Left colon (tissue), 2 donors: ENCODE measurements at places on chromosomes 12 and 14. TPM values are rescaled to one million over a fixed set of nuclear protein-coding genes. Genes with fewer than 3 reads are reported as not detected.

DNA sequence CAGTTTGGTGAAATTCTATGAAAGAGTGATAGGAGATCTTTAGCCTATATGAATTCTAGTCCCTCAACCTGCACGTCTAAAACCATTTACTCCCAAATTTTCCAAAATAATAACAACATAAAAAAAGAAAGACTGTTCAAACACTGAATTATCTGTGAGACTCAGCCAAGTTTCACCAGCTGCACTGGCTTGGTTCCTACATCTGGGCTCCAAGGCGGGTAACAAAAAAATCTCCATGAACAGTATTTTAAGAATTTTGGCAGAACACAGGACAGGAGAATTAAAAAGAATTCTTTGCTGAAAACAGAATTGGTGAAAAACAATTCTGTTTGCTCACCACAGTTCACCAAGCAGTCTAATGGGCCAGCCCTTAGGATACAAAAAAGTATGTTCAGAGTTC, 536.8 kb upstream of the ATP2B1 start:
- no peak for DNase-seq

DNA sequence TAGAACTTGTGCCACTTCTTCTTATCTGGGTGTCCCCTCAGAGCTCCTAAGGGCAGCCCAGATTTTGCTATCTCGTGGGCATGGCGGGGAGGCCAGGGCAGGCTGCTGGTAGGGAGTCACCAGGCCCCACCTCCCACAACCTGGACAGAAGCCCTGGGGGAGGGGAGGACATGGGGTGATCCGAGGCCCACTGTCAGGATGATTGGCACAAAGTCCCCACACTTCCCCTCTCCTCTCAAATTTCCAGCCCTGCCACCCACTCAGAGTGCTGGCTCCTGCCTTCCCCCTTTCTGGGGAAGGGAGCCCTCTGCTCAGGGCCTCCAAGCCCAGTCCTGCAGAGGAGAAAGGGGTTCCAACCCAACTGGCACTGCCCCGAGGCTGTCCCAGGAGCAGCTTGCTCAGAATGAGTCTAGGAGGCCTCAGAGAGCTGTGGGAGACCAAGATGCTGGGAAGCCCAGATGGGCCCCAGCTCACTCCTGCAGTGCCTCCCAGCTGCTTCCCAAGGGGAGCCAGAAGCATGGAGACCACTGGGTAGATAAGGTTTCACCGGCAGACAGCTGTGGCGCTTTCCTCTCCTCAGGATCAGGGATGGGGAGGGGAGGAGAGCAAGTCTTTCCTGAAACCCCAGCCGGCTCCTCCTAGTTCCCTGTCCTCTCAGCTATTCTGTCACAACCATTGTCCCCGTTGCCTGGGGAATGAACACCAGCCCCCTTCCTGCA, 82.8 kb downstream of the B4GALNT3 start:
- DNase-seq, result no peak

GRCh38 chr12:15289192-15289591, 33.1 kb upstream of the PTPRO start:
- DNase-seq, result no peak

DNA sequence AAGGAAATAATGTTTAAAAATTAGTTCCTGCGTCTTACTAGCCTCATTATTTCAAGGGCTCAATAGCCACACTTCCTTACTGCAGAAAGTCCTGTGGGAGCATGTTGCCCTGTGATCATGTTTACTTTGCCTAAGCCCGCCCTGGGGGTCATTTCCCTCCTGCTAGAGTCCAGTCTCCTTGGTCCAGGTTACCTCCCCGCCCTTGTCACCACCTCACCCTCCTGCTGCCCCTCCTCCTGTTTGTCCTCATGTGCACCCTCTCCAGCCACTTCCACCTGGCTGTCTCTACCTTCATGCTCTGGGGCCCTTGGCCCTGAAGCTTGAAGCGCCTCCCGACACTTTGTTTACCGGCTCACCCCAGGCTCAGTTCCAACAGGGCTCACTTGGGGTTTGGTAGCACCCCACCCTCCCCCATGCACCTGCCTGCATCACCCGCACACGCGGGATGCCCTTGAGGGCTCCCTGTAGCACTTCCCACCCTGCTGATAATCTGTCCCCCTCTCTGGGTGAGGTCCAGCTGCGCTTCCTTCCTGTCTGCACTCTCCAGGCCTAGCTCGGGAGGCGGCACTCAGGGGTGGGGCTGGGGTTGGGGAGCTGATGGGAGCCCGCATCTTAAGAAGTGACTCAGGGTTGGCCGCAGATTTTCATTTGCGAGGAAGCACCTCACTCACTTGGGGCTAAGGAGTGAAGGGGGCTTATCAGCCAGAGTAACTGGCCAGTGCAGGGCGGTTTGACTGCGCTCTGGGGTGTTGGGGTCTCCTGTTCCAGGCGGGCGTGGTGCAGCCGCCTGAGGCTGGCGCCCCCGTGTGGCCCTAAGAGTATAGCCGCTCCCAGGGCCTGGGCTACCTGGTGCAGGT, 40.1 kb downstream of the SMIM41 start:
- DNase-seq, result no peak

DNA sequence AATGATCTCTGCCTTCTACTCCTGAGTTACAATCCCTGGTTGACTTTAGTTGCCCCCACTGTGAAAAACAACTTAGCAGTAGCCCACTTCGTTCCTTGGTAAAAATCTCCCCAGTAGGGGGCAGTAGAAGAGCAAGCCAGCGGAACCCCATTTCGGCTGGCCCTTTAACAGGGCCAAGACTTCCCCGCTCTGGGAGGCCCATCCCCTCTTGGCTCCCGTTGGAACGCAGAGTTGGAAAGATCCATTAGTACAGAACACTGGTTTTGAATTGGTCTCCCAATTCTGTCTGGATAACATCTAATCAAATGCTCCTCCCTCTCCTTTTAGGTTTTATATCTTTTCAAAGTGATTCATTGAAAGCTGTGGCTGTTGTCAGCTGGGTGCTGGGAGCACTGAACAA, 1133.3 kb downstream of the BCL11B start:
- peak; percentile 17 for DNase-seq

DNA sequence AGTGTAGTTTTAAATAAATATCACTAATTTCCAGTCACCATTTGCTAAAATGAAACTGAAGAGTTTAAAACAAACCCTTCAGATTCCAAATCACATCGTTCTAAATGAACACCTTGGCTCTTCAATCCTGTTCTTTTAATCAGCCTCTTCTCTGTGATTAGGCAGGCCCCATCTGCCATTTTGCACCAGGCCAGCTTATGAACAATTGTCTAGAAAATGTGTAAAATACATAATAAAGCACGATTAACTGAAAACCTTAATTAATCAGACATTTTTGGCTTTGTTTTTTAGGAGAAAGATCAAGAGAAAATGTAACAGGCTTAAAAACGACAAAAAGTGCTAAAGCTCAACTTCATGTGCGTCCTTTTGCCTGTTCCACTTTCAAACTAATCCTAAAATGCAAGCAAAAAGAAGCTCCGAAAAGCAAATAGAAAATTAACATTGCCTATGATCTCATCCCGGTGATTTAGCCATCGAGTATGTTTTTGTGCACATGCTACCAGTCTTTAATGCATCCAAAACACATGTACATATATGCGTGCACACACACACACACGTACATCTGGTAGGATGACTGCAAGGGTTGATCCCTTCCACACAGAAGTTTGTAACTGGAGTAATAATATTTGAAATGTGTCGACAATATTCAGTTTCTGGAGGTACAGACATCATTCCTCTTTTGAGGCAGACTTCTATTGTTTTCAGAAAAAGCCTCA, 288.6 kb downstream of the FOXN3 start:
- no peak for DNase-seq

- DNase-seq, result no peak
These were observed 393.9 kb downstream of the PAWR start for GRCh38 chr12:79296871-79297270.

DNA sequence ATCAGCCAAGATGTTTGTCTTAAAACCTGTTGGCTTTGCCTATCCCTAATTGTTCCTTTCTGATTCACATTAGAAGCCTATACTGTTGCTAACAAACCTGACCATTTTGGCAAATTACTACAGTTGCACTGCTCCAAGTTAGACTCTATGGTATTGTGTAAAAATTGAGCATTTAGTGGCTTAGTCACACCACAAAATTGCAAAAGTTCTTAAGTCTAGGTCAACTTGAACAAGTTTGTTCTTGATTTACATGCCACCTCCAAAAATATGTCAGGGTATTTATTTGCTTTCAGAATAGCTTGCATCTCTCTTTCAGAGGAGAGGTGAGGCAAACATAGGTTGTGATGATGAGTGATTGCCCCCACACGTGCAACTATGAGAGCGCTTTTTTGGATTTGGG, 27.0 kb upstream of the PTHLH start:
- DNase-seq, result no peak

GRCh38 chr12:68449196-68449595, 117.0 kb upstream of the MDM1 start:
- DNase-seq, result no peak

GRCh38 chr14:104442631-104443390, 136.8 kb upstream of the C14orf180 start:
- DNase-seq, result no peak

DNA sequence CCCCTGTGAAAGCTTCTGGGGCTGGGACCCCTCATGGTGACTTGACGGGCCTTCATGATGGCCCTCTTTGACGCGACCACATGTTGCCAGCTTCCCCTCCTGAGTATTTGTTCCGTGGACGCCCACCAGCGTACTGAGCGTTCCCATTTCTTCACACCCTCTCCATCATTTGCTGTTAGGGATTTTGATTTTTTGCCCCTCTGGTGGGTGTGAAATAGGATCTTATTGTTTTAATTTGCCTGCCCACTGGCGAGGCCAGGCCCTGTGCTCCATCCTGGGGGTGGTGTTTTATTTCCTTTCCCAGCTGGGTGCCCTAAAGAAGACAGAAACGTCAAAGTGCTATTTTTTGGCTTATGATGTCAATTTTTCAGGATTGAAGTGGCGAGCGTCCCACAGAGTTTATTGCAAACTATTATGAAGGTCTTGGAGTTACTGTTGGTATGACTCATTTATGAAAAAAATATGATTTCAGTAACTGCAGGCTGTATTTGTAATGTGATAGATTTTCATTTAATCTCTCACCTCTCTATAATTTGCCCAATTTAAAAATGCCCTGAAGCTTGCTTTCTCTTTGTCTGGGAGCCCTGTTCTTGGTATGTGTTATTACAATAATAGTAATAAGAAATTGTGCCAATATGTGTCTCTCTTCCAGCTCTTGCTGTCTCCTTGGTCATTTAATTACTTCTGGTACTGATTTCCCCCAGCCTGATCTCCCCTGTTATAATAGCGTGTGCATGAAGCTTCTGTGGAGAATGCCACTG, 99.6 kb downstream of the SLC25A47 start:
- DNase-seq, result no peak

- no peak for DNase-seq
These were observed 106.2 kb upstream of the PDE3A start for GRCh38 chr12:20262119-20262518.

GRCh38 chr14:102471921-102472790, 37.4 kb downstream of the ANKRD9 start:
- DNase-seq, result no peak

- DNase-seq, result peak; percentile 23
These were observed 43.5 kb downstream of the DNAI7 start for GRCh38 chr12:25151476-25151875.

GRCh38 chr12:32270818-32271710, 128.3 kb upstream of the FGD4 start:
- DNase-seq, result no peak

DNA sequence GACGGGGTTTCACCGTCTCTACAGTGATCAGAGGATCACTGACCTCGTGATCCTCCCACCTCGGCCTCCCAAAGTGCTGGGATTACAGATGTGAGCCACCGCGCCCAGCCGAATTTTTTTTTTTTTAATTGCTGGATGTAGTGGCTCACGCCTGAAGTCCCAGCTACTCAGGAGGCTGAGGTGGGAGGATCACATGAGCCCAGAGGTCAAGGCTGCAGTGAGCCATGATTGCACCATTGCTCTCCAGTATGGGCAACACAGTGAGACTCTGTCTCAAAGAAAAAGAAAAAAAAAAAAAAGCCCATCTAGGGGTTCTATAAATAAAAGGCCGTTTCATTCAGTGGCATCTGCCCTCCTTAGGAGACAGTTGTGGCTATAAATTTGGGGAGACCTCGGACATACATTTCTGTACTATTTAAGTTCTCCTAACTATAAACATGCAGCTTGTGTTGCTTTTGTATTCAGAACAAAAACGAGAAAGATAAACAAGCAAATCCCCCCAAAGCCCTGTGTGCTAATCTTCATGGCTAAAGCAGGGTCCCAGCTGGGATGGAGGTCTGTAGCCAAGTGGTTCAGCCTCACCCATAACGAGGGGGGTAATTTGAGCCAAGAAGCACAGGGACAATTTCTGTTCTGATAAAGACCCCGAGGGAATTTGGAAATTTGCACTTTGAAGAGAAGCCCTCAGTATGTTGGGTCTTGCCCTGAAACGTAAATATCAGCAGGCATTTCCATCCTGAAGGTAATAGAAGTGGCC, 35.0 kb upstream of the BCL7A start:
- no peak for DNase-seq

- DNase-seq, result no peak
These were observed 96.9 kb downstream of the GTF2A1 start for GRCh38 chr14:81123811-81124210.

DNA sequence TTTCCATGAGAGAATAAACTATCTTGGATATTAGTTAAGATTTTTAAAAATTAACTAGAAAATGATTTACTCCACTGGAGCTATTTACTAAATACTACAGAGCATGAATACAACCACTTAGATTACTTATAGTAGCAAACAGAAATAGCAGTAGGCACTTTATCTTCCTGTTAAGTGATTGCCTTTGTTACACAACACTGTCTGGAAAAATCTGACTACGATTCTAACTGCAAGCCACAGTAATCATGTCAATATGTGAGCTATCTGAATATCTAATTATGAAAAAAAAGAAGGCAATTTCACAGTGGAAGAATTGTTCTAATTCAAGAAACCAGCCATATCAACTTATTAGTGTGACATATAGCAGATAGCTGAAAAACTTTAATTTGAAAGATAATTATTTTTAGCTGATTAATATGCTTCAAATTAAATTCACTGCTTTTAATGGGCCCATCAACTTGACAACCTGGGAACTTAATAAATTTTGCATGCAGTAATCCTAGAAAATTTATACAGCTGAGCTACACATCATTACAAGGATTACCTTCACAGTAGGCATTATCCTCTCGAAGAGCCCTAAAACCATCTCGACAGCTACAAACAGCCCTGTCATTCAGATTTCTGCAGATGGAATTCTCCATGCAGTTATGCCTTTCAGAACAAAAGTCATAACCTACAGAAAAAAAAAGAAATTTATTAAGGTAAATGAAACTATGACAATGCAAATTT, 172.8 kb downstream of the NELL2 start:
- no peak for DNase-seq

DNA sequence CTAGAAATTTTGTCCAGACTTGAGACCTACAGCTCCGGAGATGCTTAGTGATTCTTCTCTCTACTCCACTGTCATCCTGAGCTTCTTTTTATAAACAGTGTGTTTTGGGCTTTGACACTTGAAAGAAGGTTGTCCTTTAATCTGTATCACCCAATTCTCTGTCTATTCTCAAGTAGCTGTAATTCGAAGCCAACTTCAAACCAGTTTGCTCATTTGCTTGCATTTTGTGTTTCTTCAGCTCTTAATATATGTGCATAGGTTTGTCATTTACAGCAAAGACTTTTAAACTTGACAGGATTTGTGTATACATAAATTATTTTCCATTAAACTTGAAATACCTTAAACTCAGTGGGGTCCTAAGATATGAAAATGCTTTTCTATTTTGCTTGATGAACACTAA, 16.4 kb upstream of the MYBPC1 start:
- DNase-seq, result no peak

The CD27 gene
- total RNA-seq, result 4.4 TPM

The ABCD4 gene
- total RNA-seq, result 52.6 TPM

The P2RX2 gene
- 0.45 TPM for total RNA-seq

The GUCY2C gene
- 75.0 TPM for total RNA-seq

The RAB15 gene
- 25.9 TPM for total RNA-seq

The CIROP gene
- not detected for total RNA-seq
